Suprapubic skin (tissue), 4 donors: ENCODE measurements at places on chromosomes 6 and 20.

DNA sequence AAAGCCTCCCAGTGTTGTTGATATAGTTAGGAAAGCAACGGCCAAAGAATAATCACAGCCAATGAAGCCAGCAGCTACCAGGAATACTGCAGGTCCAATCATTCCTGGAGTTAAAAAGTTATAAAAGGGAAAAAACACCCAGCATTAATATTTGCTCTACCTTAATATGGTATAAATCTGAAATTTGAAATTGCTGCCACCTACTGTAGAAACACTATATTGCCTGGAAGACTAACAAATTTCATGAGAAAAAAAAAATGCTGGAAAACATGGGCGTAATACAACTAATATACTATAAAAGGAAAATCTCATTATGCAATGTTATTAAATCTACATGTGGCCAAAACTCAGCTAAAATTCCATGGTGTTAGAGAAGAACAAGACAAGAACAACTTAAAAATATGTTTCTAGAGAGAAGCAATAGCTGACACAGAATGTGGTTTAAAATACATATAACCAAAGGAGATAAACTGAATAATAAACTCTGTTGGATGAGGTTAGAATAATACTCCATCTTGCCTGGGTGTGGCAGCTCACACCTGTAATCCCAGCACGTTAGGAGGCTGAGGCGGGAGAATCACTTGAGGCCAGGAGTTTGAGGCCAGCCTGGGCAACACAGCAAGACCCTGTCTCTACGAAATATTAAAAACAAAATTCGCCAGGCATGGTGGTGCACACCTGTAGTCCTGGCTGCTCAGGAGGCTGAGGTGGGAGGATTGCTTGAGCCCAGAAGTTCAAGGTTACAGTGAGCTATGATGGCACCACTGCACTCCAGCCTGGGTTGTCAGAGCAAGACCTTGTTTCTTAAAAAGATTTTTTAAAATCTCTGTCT is 43.1 kb downstream of the SLC17A5 start:
- DNase-seq, result no peak

DNA sequence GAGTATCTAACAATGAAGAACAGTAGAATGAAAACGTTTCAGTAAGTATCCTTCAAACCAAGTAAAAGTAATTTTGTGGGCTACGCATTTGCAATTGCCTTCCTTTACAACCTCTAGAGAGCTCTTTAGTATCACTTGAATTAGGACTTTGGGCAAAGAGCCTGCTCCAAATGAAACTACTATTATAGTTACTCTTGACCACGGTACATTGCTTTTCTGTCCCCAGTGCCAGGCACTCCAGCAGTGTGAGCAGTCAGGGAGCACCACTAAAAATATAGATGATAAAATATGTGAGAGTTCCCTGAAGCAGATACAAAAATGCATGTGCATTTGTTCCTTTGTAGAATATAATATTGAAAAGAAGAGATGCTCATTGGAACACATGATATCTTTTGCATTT is 450.1 kb upstream of the MANEA start:
- DNase-seq, result no peak

- no peak for DNase-seq
These were observed 23.5 kb upstream of the NUP153 start for GRCh38 chr6:17730078-17730704.

DNA sequence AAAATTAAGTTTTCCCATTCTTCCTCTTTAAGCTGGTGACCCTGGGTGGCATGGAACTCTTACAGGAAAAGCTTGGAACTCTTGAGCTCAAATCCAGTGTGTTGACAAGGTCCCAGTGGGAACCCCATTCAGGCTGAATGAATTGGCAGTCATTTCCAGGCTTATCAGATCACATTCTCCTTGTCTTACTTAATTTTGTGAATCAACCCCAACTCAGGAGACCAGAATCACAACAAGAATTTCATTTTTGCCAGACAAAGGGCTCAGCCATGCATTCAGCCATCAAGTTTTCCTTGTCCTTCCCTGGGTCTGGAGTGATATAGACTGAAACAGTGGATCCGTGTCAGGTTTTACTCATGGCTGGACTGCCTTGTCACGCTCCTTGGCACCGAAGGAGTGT is 92.1 kb upstream of the EEF1E1 start:
- no peak for DNase-seq

- DNase-seq, result peak; percentile 40
These were observed 38.6 kb upstream of the VSTM2L start for GRCh38 chr20:37864298-37864697.
